ENCODE measurements at places on chromosomes 7 and 10.
A peak's percentile ranks its signal among the peaks of the same experiment; 100 is the strongest.

DNA sequence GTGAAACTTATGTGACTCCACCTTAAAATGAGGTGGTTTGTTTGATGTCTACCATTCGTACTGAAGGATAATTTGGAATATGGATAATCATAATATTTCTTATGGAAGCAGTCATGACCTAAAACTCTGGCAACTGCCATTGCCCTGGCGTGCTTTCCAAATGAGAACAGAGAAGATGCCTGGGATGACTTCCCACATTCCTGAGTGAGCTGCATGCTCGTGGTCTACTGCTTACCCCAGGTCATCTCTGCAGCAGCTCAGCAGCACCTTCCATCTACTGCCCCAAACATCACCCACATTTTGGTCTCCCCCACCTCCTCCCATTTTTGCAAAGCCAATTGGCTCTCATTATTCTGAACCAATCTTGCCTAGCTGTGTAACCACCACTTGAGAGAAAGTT, 40.1 kb downstream of the LYZL1 start:
- DNase-seq, result peak; percentile 36

DNA sequence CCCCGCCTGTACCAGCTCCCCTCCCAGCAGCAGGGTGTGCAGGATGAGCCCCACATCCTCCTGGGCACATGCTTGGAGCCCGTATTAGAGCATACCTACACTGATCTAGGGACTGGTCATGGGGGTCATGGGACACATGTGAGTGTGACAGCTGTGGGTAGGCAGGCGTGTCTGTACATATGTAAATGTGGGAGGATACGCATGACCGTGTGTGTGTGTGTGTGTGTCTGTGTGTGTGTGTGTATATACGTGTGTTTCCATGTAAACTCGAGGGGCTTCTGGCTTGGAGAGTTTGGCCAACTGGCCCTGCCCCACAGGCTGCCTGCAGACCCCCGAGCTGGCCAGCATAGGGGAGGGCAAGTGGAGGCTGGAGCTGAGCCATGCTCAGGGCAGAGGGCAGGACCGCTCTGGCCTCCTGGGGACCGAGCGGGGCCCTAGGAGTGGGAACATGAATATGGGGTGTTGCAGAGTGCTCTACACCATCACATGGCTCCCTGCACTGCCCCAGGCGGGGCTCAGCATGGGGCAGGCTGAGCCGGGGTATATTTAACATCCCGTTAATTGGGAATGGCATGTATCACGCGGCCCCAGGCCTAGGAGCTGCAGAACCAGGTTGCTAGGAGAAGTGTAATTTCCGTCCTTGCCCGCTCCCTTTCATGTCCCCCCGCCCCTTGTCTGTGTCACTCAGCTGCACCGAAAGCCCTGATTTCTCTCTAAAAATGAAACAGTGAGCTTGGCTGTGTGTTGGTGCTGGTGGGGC, 152.7 kb upstream of the PCBD1 start:
- DNase-seq, result no peak

DNA sequence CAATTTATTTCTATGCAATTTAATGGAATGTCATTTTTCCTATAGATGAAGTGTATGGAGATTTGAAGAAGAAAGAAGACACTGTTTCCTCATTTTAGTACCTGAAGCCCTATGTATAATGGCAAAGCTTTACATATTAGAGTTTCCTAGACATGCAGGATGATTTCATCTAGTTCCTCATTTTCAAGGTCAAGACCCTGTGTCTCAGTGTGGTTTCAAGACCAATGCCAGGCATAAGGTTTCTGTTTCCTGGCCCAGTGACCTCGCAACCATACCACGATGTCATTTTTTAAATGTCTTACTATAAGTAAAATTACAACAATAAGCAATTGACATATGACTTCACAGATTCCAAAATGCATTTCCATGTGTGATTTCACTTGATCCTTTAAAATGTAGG, 336.5 kb upstream of the PRKCQ start:
- DNase-seq, result no peak

GRCh38 chr7:148906707-148907498, 22.8 kb upstream of the EZH2 start:
- no peak for DNase-seq

DNA sequence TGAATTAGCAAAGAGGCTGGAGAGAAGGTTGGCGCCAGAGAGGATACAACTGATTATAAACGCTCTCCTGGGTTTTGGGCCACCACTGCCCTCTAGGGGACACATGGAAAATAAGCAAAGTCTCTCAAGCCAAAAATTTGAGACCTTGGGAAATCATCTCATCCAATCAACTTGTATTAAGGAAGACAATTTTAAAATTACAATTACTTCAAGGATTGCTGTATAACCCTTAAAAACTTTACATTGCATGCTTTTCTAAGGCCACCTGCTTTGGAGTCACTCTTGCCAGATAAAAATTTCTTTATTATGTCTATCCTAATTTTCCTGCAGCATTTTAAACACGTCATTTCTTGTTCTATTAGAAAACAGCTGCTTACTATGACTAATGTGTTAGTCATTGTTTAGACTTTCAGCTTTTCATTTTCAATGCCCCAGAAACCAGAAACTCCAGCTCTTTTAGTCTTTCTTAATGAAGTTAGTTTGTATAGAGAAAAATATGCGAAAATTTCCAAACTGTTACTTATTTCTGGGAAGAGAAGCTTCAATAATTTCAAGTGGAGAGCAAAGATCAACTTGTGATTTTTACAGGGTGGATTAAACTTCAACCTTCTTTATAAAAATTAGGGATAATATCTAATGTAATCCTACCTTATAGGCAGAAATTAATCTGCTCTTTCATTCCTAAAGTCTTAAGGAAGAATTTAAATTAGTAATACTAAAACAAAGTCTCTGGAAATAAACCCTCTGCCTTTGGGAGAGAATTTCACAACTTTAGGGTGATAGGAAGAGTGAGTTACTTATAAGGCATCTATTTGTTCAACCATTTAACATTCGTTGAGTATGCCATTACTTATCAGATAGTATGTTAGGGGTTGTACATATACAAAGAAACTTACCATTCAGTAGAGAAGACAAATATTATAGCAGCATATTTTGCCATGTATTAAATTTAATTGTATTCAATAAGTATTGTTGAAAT, 20.6 kb upstream of the RHOBTB1 start:
- peak; percentile 89 for DNase-seq

DNA sequence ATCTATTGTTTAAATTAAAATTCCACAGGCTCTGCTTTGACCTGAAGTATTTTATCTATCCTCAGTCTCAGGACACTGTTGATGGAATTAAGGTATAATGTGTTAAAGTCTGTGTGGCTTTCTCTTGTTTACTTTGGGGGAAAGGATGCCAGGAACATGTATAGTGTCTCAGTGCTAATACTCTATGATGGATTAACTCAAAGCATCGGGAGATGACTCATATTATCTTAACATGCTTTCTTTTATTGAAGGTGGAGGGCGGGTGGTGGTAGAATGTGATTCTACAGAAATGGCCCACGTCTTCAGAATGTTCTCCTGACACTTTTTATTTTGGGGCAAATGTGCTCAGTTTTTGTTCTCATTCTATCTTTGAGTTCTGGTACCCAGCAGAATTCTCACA, 189.0 kb downstream of the ANKRD30A start:
- no peak for DNase-seq

DNA sequence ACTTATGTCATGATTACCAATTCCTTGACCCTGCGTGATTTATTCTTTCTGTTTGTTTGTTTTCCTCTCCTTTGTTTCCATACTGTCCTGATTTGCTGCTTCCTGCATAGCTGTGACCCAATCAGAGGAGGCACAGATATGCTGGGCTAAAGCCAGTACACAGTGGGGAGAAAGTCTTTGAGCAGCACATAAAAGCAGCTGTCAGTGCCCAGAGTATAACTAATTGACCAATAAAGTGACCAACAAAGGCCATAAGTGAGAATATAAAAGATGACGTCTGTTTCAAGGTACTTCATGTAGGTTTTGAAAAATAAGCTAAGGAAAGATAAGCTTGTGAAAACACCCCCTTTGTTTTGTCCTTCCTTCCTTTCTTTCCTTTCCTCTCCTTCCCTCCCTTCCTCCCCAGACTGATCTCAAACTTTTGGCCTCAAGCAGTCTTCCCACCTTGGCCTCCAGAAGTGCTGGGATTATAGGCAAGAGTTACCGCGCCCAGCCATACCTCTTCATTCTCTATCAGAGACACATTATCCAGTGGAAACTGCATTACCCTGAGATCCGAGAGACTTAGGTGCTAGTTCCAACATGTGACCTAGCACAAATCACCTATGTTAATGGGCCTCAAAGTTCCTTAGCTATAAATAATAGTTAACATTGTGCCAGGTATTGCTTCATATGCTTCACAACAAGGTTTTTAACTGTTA, 17.0 kb downstream of the BCAP29 start:
- no peak for DNase-seq

All from epithelial cell of proximal tubule (primary cell).